ENCODE measurements at places on chromosomes 5 and 9. TPM values are rescaled to one million over a fixed set of nuclear protein-coding genes. Genes with fewer than 3 reads are reported as not detected.

Gene SLCO6A1
- total RNA-seq: not detected

GRCh38 chr5:66643387-66643786 lies 47.2 kb downstream of the MAST4 start:
- DNase-seq: no peak

GRCh38 chr5:107979900-107980299 lies 309.2 kb upstream of the EFNA5 start:
- no peak for DNase-seq

DNA sequence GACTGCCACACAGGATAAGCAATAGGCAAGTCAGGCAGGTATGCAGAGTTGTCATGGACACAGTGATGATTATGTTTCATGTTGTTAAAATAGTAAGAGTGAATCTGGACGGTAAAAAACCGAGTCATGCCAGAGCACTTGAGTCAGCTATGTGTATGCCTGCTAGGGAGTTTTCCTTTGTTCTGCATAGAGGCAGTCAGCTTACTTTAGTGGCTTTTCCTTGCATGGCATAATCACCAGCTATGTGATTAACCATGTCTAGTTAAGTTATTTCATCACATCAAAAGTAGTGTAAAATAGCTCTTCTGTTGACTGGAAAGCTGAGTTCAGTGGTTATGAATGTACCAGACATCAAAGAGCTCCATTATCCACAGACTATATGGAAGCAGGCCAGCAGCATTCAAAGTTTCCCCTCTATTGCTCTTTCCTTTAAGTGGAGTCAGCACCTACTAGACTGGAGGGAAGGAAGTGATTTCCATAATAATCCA lies 989.8 kb downstream of the TLE1 start:
- peak; percentile 99 for DNase-seq

DNA sequence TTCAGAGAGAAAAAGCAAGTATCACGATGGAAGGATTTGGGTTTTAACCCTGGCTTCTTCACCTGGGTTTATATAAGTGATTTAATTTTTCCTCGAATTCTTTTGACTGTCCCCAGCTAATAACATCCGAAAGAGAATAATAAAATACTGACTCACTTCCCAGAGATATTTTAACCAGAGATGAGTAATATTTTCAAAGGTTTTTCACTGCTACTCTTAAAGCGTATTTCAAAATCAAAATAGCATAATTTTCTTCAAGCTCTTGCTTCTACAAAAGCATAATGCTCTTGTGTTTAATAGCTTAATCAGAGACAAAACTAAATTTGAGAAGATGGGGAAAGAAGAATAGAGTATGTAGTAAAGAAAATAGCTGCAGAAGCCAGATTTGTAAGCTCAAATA lies 215.2 kb upstream of the PTGER4 start:
- DNase-seq: no peak

Gene FLT4
- total RNA-seq: not detected

Gene SLC44A1
- total RNA-seq: 35.7 TPM

Gene RALGPS1
- total RNA-seq: 0.83 TPM

Gene SV2C
- total RNA-seq: under 0.01 TPM

GRCh38 chr9:126599047-126599650 lies 14.6 kb upstream of the LMX1B start:
- DNase-seq: no peak

GRCh38 chr9:98781588-98782383 lies 14.6 kb downstream of the ANKS6 start:
- DNase-seq: peak; percentile 92

DNA sequence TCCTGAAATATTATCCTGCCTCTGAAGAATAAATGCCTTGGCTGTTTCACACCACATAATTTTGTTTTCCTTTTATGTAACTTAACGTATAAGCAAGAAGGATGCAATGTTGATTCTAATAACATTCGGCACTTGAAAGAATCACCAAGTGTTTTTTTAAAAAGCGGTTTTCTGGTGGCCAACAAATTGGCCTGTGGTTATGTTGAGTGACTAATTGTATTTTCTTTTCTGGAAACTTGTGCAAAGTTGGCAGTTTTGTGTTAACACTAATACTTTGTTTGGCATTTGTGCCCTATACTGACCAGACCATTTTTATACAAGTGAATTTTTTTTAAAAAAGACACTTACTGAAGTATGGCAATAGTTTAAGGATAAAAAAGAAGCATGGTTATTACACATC lies 452.7 kb downstream of the BNC2 start:
- no peak for DNase-seq
